ENCODE measurements at places on chromosomes 6 and 20.

DNA sequence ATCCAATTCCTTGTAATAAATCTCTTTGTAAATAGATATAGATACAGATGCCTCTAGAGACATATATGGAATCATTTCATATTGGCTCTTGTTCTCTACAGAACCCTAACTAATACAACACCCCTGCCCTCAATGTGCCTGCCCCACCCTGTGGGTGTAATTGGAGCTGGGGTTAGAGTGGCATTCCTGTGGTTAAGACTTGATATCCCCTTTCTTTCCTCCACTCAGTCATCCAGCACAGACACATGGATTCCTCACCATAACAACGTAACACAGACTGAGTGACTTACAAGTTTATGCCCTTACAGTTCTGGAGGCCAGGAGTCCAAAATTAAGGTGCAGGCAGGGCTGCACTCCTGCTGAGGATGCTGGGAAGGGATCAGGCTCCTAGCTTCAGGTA, 42.8 kb downstream of the C6orf118 start:
- no peak for DNase-seq

DNA sequence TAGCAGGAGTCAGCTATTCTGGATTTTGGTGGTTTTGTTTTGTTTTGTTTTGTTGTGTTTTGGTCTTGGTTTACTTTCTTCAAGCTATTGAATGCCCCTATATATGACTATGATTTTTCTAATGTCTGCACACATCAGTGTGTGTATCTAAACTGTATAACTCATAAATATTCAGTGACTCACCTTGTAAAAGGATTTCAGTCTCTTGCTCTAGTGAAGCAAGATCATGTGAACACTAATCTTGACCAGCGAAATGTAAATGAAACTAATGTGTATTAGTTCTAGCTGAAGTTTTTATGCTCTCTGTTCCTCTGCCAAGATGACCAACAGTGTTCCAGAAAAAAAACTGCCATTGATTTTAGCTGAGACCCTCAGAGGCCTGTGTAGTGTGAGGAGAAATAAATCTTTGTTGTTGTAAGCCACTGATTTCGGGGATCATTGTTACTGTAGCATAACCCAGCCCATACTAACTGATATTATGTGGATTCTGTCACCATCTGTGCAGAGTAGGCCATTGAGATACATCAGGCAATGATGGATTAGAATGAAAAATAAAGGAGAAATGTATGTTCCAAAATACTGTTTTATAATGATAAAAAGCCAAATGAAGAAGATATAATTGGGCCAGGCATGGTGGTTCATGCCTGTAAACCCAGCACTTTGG, 11.5 kb upstream of the BTBD9 start:
- no peak for DNase-seq

DNA sequence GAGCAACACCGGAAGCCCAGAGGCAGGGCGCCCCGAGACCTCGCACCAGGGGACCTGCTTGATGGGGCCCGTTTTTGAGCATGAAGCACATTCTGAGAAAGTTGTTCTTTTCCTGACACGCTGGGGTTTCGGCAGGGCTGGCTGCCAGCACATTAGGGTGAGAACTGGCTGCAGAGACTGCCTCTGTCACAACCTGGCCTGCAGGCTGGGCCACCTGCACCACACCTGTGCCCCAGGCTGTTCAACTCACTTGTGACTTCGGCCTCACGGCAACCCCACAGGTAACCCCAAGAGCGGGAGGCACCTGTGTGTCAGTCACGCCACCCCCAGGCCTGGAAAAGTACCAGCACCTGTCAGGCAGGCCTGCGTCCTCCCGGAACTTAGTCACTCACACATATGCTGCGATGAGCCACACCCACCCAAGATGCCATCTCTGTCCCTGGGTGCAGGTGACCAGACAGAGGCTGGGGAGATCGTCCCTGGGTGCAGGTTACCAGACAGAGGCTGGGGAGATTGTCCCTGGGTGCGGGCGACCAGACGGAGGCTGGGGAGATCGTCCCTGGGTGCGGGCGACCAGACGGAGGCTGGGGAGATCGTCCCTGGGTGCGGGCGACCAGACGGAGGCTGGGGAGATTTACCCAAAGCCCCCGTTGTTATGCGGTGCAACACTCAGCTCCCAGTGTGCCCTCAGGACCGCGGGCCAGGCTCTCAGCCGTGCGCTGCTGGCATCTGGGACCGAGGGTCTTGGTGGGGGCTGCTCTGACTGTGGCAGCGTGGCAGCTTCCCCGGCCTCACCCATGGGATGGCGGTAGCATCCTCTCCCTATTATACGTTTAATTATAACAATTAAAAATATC, 82.5 kb upstream of the BHLHE23 start:
- no peak for DNase-seq

DNA sequence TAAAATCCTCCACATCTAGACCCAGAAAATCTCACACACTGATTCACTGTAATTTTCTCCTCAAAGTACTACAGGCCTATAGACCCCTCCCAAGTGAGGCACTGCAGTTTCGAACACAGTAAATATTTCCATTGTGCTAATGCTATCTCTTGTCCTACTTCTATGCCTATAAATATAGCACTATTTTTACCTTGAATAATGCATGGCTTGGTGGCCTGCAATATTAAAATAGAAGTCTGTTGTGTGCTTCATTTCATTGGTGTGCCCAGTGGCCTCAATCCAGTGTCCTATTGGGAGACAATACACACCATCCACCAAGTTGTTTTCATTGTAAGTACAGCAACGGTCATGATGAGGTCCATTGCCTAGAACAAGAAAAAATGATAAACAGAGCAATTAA, 49.4 kb downstream of the EPM2A start:
- DNase-seq = no peak

- DNase-seq = no peak
These were observed 51.9 kb downstream of the ZDHHC14 start for GRCh38 chr6:157432892-157433265.

GRCh38 chr6:62803094-62803493, 408.2 kb upstream of the FKBP1C start:
- no peak for DNase-seq

- no peak for DNase-seq
These were observed 50.0 kb downstream of the SGK1 start for GRCh38 chr6:134267917-134268361.
